ENCODE measurements at places on chromosomes 4 and X. TPM values are rescaled to one million over a fixed set of nuclear protein-coding genes. Genes with fewer than 3 reads are reported as not detected.

The FHDC1 gene
- total RNA-seq = 4.2 TPM

The RBMXL3 gene
- total RNA-seq = not detected

The LRIT3 gene
- 0.16 TPM for total RNA-seq

The GC gene
- total RNA-seq = not detected

The CORIN gene
- total RNA-seq = 1.1 TPM

The PRRG3 gene
- 1.9 TPM for total RNA-seq

- no peak overlapping the region for H3K27ac ChIP-seq
- H3K27me3 ChIP-seq = no peaks in the 10 kb centered on the region
- H3K4me3 ChIP-seq = no peak overlapping the region
- no peaks in the 10 kb centered on the region for H3K4me1 ChIP-seq
- H3K36me3 ChIP-seq = no peaks in the 10 kb centered on the region
Measured at GRCh38 chrX:80354966-80355465, 65.2 kb upstream of the TENT5D start.

GRCh38 chr4:16843831-16844508 is 54.5 kb downstream of the LDB2 start:
- no peak overlapping the region for H3K4me3 ChIP-seq
- H3K27ac ChIP-seq = no peak overlapping the region
- peaks cover 3% of the 10 kb centered on the region for H3K4me1 ChIP-seq
- DNase-seq = no peak
- no peaks in the 10 kb centered on the region for H3K27me3 ChIP-seq
- H3K36me3 ChIP-seq = no peaks in the 10 kb centered on the region

DNA sequence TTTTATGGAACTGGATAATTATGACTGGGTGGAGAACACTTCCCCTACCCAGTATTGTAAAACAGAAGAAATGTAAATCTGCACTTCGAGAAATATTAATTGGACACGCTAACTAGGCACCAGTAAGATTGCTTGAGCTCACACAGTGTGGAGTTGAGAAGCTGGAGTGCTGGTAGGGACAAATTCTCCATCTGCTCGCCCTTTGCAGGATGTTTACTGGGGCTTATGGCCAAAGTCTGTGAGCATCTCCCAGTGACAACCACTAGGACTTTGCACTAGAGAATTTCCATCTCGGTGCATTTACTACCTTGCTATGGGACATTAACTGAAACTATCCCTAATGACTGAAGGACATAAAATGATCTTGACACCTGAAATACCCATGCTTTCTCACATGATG is 33.7 kb upstream of the GPR34 start:
- H3K27me3 ChIP-seq = no peaks in the 10 kb centered on the region
- H3K4me3 ChIP-seq = no peak overlapping the region
- no peak for DNase-seq
- no peak overlapping the region for H3K27ac ChIP-seq
- H3K4me1 ChIP-seq = no peaks in the 10 kb centered on the region

- H3K27me3 ChIP-seq = no peaks in the 10 kb centered on the region
- H3K4me3 ChIP-seq = no peak overlapping the region
- H3K36me3 ChIP-seq = no peaks in the 10 kb centered on the region
- no peaks in the 10 kb centered on the region for H3K4me1 ChIP-seq
Measured at GRCh38 chrX:122094611-122095010, 1047.2 kb downstream of the GLUD2 start.

GRCh38 chr4:78640714-78641113 is 89.1 kb downstream of the ANXA3 start:
- DNase-seq = no peak
- H3K4me1 ChIP-seq = peaks cover 21% of the 10 kb centered on the region
- H3K27me3 ChIP-seq = no peaks in the 10 kb centered on the region
- no peaks in the 10 kb centered on the region for H3K36me3 ChIP-seq

- H3K36me3 ChIP-seq = peaks cover 14% of the 10 kb centered on the region
- H3K4me1 ChIP-seq = peaks cover 31% of the 10 kb centered on the region
- no peak for DNase-seq
- peak overlapping the region; percentile 97 for H3K27ac ChIP-seq
Measured at GRCh38 chr4:119025916-119026661, 109.5 kb upstream of the MYOZ2 start.

DNA sequence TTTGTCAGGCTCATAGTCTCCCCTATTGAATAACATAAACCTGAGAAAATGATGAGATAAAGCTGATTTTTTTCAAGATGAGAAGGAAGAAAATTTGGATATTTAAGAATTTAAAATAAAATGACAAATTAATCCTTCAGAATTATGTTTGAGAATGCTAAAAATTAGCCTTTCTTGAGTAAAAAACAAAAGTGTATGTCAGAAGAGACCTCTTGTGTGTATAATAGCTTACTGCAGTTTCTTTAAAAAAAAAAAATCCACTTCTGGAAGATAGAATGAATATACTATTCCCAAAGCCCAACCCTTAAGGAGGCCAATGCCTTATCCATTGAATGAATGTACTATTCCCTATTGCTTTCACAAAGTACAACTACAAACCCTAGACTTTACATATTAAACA is 281.8 kb downstream of the RAPGEF2 start:
- peaks cover 4% of the 10 kb centered on the region for H3K4me1 ChIP-seq
- DNase-seq = no peak
- H3K4me3 ChIP-seq = no peak overlapping the region
- H3K36me3 ChIP-seq = peaks cover 16% of the 10 kb centered on the region
- H3K27ac ChIP-seq = no peak overlapping the region

All from mesothelial cell of epicardium (in vitro differentiated cells).